LHCN-M2 (cell line): ENCODE measurements at places on chromosomes 2 and 18. TPM values are rescaled to one million over a fixed set of nuclear protein-coding genes. Genes with fewer than 3 reads are reported as not detected.

The IL1B gene
- 0.06 and 0.86 TPM in 2 replicates for total RNA-seq

The VSNL1 gene
- total RNA-seq, result 0.98 and 2.4 TPM in 2 replicates

The AKAIN1 gene
- not detected in 2 replicates for total RNA-seq

The REG1B gene
- not detected in 2 replicates for total RNA-seq

The EVX2 gene
- total RNA-seq, result not detected in 2 replicates

The LYG2 gene
- total RNA-seq, result not detected in 2 replicates

The POLE4 gene
- total RNA-seq, result 31.4 and 31.9 TPM in 2 replicates

The CABYR gene
- total RNA-seq, result 0.34 and 0.64 TPM in 2 replicates

The COBLL1 gene
- 2.0 and 4.0 TPM in 2 replicates for total RNA-seq

The CCDC138 gene
- 8.0 and 8.7 TPM in 2 replicates for total RNA-seq

The IL1R2 gene
- 0.26 TPM in 1 of 2 replicates, not detected in the other for total RNA-seq

The TRIM43 gene
- total RNA-seq, result not detected in 2 replicates

The TFCP2L1 gene
- 0.06 TPM in 1 of 2 replicates, not detected in the other for total RNA-seq

The SCYGR3 gene
- total RNA-seq, result not detected in 2 replicates

The KLHL14 gene
- total RNA-seq, result not detected in 2 replicates

The COL6A3 gene
- 5.2 and 9.2 TPM in 2 replicates for total RNA-seq

DNA sequence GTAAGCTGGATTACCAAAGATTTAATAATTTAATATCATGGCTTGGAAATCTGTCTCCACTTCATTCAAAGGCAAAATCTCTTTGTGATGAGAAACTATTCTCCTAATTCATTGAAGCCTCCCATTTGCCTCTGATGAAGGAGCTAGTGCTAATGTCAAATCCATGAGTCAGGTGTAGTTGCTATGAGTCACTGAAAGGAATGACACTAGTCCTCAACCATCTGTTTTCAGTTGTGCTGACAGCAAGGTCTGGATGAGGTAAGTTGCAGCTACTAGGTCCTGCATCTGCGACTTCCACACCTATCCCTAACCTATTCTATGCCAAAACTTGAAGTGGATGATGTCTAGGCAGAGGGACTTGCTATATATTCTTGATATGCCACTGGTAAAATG is 324.0 kb upstream of the UBE2E3 start:
- DNase-seq, result peak; percentile 78

DNA sequence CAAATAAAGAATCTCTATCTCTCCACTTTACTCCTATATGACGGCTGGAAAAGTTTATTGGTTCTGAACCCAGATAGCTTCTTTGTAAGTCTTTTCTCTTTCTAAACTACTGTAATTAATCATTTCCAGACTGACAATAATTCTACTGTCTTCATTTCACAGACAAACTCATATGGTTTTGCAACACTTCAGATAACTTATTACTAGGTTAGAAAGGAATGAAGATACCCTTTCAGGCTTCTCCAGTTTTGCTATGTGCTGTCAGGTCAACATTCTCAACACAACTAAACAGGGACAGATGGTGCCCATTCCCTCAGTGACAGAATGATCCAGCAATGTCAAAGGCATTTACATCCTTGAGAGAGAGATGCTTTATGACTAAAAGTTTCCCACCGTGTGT is 198.5 kb upstream of the ITGA4 start:
- DNase-seq, result peak; percentile 74

- no peak for DNase-seq
These were observed 30.3 kb downstream of the SPOPL start for GRCh38 chr2:138531913-138532312.

- no peak for DNase-seq
These were observed 104.9 kb downstream of the DPP4 start for GRCh38 chr2:161969159-161969558.

- DNase-seq, result no peak
These were observed 44.8 kb upstream of the CTDP1 start for GRCh38 chr18:79634593-79635426.

DNA sequence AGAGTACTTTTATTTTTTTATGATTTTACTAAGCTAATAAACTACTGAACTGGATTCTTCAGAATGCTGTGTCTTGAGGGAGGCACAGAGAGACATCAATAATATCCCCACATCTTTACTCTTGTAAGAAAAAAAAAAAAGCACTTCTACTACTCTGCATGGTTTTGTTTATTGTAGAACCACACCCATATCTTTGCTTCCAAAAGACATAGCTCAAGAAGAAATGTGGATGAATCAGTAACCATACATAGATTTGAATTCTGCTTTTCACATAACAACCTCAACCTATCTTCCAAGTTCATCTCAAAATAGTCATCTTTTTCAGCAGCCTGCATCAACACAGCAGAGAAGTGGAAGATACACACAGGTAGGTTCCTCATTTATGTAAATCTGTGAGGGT is 12.2 kb upstream of the COL5A2 start:
- DNase-seq, result no peak

- no peak for DNase-seq
These were observed 104.7 kb downstream of the LRATD1 start for GRCh38 chr2:14737201-14737600.

DNA sequence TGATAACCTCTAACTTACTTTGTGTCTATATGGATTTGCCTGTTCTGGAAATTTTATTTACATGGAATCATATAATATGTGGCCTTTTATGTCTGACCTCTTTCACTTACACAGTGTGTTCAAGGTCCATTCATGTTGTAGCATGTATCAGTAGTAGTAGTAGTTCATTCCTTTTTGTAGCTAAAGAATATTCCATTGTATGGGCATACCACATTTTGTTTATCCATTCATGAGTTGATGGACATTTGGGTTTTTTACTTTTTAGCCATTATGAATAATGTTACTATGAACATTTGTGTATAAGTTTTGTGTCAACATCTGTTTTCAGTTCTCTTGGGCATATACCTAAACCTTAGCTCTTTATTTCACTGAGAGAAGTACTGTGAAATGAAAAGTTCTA is 11.5 kb downstream of the BBS5 start:
- no peak for DNase-seq

DNA sequence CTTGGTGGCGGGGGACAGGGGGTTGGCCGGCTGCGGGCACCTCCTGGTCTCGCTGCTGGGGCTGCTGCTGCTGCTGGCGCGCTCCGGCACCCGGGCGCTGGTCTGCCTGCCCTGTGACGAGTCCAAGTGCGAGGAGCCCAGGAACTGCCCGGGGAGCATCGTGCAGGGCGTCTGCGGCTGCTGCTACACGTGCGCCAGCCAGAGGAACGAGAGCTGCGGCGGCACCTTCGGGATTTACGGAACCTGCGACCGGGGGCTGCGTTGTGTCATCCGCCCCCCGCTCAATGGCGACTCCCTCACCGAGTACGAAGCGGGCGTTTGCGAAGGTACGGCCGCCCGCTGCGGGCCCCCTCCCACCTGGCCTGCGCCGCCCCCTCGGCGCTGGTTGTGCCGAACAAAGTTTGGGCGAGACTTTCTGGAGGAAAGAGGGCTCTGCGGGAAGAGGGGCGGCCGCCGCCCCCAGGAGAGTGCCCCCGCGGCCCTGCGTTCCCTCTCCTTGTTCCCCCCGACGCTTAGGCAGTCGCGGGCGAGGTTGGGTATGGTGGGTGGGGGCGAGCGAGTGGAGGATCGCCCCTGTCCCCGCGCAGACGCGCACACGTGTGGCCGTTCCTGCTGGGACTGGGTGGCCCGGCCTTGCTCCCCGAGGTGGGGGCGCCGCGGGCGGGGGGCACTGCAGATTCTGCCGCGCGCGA is 866 bp downstream of the CRIM1 start:
- DNase-seq, result peak; percentile 54

- no peak for DNase-seq
These were observed 55.9 kb upstream of the ATL2 start for GRCh38 chr2:38432820-38433606.

DNA sequence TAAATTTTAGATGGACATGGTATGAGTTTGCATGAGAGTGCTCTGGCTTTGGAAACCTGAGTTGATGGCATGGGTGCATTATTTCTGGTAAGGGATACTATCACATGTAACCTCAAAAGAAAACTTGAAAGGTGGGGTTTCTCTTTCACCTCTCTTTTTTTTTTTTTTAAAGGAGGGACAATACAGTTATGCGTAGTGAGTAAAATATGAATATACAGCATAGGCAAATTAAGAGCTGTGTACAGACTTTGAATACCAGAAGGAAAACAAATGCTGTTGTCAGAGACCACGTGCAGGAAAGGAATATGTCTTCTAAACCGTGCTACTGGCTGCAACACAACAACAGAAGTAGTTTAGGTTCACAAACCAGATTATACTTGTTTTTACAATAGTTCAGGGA is 82.1 kb downstream of the MAP4K4 start:
- no peak for DNase-seq

GRCh38 chr18:46352520-46353250 is 248.5 kb downstream of the HAUS1 start:
- DNase-seq, result no peak

GRCh38 chr18:67634631-67635338 is 118.3 kb upstream of the DSEL start:
- peak; percentile 29 for DNase-seq

- DNase-seq, result no peak
These were observed 907 bp upstream of the SUCLG1 start for GRCh38 chr2:84459944-84460429.

- no peak for DNase-seq
These were observed 52.4 kb downstream of the TNS1 start for GRCh38 chr2:217950401-217950871.

DNA sequence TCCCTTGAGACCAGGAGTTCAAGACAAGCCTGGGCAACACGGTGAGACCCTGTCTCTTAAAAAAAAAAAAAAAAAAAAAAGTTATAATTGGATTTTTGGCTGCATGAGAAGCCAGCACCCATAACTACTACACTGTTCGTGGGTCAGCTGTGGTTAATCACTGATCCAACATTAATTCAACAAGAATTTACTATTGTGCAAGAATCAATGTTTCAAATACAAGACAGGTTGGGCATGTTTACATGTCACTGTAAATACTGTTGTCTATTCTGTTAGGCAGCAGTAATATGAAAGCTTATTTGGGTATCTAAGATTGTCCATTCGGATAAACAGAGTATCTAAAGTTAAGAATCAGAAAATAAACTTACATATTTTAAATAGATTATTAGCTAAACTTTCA is 62.3 kb downstream of the ESCO1 start:
- DNase-seq, result no peak

DNA sequence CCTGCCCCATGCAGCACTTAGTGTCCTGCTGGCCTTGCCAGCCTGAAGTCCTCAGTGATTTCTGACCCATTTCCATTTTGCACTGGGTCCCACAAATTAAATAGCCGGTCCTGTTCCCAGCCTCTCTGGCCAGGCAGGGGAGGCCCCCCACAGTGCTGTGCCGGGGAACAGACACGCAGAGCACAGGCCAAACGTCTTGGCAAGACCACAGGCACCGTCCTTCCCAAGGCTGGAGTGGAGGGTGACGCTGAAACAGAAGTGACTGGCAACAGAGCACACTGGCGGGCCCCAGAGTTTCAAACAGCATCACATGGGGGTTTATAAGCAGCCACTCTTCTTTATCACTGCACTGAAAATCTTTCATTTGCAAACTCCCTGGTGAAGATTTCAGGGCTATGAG is 52.2 kb downstream of the EDAR start:
- DNase-seq, result no peak

DNA sequence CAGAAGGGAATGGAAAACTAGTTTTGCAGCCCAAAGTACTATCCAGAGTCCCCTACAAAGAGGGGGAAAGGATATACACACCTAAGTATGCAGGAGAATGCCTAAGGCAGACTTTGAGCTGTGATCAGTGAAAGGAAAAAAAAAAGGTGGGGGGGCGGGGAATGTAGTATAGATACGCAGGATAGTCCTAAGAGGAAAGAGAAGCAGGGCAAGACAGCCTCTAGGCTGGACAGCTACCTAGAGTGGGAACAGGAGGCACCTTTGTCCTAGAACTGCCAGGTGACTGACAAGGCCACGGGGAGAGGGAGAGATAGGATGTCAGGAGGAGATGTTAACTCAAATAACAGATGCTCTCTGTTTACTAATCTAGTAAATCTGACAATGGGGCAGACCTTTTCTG is 6.0 kb downstream of the REEP1 start:
- no peak for DNase-seq

- peak; percentile 76 for DNase-seq
These were observed 223.7 kb downstream of the CYP26B1 start for GRCh38 chr2:71923887-71924533.

- no peak for DNase-seq
These were observed 270.6 kb upstream of the TANK start for GRCh38 chr2:160889439-160890170.

- DNase-seq, result no peak
These were observed 9.0 kb upstream of the WNT10A start for GRCh38 chr2:218871345-218872302.

GRCh38 chr18:63890950-63891304 is 3.4 kb downstream of the SERPINB2 start:
- peak; percentile 48 for DNase-seq

DNA sequence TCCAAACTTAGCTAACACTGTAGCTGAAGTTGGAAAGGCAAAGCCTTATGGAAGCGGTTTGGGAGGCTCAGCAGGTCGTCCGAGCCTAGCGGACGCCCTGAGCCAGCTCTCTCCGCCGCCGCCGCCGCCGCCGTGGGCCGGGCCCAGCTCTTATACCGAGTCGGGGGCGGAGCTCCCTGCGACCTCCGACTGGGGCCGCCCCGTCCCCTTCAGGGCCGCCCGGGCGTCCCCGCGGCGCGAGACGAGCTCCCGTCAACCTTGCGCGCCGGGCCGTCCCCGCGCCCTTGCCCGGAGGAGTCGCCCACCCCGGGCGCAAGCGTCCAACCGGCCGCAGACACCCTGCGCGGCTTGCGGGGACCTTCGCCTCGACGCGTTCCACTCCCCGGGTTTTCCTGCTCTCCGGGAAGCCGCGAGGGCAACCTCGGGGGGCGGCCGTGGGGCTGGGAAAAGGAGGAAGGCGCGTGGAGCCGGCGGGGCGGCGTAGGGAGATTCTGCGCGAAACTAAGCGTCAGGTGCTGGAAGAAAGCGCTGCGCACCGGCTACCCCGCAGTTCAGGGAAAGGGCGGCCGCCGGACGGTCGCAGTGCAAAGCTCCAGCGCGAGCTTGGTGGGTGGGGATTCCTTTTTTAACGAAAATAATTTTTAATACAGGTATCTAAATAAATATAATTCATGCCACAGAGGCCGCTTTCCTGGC is at the start of gene SLC40A1:
SLC40A1 (minus strand) TSS at position 129 of the 696 bp plus-strand sequence. CDS start 326 bp downstream, outside the sequence.
- DNase-seq, result peak; percentile 71

- no peak for DNase-seq
These were observed 71.8 kb upstream of the STPG4 start for GRCh38 chr2:47226923-47227220.

DNA sequence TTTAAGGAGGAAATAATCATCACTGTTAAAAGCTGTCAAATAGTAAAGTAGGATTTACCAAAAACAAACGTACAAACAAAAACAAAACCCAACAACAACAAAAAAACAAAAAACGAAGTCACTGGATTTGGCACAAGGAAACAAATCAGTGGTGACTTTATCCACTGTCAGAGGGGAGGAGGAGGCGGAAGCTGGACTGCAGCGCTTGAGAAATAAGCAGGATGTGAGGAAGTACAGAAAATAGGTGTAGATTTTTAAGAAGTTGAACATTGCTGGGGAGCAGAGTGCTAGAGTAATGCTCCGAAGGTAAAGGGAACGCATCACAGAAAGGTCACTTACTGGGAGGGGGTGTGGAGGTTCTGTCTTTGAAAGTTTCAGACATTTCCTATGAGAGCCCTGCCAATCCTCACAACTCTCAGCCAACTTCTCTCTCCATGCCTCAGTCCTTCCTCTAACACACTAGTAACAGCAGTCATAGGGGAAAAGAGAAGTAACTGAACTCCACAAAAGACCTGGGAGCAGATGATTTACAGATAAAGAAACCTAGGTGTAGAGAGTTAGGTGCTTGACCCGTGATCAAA is 220.2 kb upstream of the SMAD7 start:
- no peak for DNase-seq
